ENCODE measurements at places on chromosomes 11 and 22. TPM values are rescaled to one million over a fixed set of nuclear protein-coding genes. Genes with fewer than 3 reads are reported as not detected.

GRCh38 chr11:112339566-112339965 is 78.9 kb upstream of the PLET1 start:
- H3K27ac ChIP-seq: no peak overlapping the region
- no peak for DNase-seq
- H3K4me1 ChIP-seq: no peaks in the 10 kb centered on the region
- H3K4me3 ChIP-seq: no peak overlapping the region
- no peaks in the 10 kb centered on the region for H3K36me3 ChIP-seq

The CCDC89 gene
- 9.2 TPM for total RNA-seq

- H3K27me3 ChIP-seq: no peaks in the 10 kb centered on the region
- H3K4me3 ChIP-seq: no peak overlapping the region
- H3K27ac ChIP-seq: peak overlapping the region; percentile 32
- no peak for DNase-seq
These were observed 113.4 kb upstream of the CRYBB3 start for GRCh38 chr22:25085930-25086901.

DNA sequence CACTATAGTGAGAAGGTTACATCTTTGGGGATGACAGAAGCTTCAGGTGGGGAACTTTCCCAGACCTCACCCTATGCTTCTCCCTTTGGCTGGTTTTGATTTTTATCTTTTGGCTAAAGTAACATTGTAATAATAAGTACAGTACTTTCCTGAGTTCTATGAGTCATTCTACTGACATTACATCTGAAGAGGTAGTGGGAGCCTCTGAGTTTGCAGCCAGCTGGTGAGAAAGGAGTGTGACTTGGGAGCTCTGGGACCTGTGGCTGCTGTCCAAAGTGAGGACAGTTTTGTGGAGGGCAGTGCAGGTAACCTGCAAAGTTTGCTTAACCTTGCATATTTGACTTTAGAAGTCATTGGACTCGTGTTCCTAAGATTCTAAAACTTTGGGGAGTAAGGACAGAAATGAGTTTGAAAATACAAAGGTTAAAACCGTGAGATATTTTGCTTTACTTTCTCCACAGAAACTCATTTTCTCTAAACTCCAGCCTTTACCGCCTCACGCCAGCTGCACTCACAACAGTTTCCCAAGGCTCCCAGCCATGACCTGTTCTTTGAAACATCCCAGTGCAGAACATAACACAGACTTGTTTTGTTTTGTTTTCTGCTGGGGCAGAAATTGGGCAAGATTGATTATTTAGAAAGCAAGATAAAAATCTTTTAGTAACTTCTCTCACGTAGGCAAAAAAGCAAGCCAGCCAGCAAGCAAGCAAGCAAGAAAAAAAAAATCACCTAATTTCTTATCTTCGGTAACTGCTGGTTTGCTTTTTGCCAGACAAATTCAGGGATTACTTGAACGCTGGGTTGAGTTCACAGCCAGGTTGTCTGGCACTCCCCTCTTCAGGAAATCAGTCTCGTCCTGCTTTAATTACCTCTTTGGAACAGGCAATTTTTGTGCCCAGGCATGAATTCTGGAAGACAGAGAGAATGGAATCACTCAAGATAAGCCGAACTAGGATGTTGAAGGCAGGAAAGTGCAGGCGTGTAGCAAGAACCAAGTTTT is 478.3 kb upstream of the ISX start:
- DNase-seq: no peak
- H3K4me3 ChIP-seq: no peak overlapping the region
- H3K27ac ChIP-seq: no peak overlapping the region
- no peaks in the 10 kb centered on the region for H3K4me1 ChIP-seq

The RASSF10 gene
- 3.9 TPM for total RNA-seq

DNA sequence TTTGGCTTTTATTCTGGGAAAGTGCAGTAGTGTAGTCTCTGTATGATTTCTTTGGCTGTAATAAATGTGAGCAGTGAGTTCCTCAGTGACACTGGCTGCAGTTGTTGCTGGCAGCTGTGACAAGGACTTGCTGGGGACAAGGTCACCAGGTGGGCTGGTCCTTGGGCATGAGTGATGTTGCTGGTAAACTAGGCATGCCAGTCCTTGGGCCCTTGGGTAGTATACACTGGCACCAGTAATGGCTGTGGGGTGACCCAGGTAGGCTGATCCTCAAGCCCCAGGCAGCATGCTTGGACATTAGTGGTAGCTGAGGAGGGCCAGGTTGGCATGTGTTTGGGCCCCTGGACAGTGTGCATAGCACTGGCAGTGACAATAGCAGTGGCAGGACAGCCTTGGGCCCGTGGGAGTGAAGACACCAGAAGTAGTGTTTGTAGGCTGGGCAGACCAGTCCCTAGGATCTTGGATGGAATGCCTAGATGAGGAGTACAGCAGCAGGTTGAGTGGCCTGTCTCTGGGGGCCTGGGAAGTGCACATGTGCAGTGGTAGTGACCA is 164.3 kb downstream of the GUCY1A2 start:
- no peak overlapping the region for H3K4me3 ChIP-seq
- H3K27me3 ChIP-seq: no peaks in the 10 kb centered on the region
- H3K4me1 ChIP-seq: no peaks in the 10 kb centered on the region
- no peak overlapping the region for H3K27ac ChIP-seq

The NLRP6 gene
- total RNA-seq: 687 TPM

- DNase-seq: no peak
- no peaks in the 10 kb centered on the region for H3K4me1 ChIP-seq
- H3K27me3 ChIP-seq: no peaks in the 10 kb centered on the region
- H3K4me3 ChIP-seq: no peak overlapping the region
- no peaks in the 10 kb centered on the region for H3K36me3 ChIP-seq
- H3K27ac ChIP-seq: no peak overlapping the region
These were observed 46.9 kb downstream of the PHF21B start for GRCh38 chr22:44962741-44963454.

GRCh38 chr22:29014773-29015172 is 46.9 kb downstream of the C22orf31 start:
- no peaks in the 10 kb centered on the region for H3K36me3 ChIP-seq
- DNase-seq: no peak
- no peak overlapping the region for H3K27ac ChIP-seq
- no peaks in the 10 kb centered on the region for H3K27me3 ChIP-seq

DNA sequence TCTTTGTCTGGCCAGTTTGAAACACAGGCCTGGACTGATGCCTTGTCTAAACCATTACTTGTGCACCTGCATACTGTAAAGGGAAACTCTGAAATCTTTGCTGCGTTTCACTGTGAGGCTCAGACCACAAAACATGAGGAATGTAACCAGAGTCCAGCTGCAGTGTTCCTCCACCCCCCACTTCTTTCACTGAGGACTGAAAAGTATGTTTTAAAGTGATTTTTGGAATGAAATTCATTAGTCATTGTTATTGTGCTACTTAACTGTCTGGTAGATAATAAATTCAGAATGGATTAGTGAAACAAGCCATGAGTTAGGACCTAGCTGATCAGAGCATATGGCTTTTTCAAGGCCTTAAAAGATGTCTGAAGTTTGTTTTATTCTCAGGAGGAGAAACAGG is 181.2 kb downstream of the WNT11 start:
- no peak overlapping the region for H3K4me3 ChIP-seq
- H3K4me1 ChIP-seq: no peaks in the 10 kb centered on the region
- DNase-seq: no peak
- no peaks in the 10 kb centered on the region for H3K36me3 ChIP-seq

DNA sequence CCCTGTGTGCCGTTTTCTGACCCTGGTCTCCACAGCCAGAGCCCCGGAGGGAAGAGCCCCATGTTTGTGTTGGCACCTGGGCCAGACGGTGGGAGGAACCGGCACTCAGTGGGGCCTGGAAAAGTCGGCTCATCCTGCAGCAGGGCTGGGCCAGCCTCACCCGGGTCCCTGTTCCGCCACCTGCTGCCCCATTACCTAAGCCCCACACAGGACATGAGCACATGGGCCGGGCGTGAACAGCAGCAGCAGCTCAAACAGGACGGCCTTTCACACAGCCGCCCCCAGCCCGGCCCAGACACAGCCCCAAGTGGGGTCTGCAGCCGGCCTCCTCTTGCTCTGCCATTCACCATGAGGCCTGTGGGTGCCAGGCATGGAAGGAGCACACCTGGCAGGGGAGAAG is 302.4 kb downstream of the MN1 start:
- no peak overlapping the region for H3K4me3 ChIP-seq
- no peak overlapping the region for H3K27ac ChIP-seq
- no peak for DNase-seq
- no peaks in the 10 kb centered on the region for H3K27me3 ChIP-seq
- no peaks in the 10 kb centered on the region for H3K36me3 ChIP-seq

The CSF2RB gene
- 6.4 TPM for total RNA-seq

GRCh38 chr11:78432058-78432515 is 14.5 kb upstream of the GAB2 start:
- no peak overlapping the region for H3K4me3 ChIP-seq
- no peak for DNase-seq
- H3K27ac ChIP-seq: no peak overlapping the region
- no peaks in the 10 kb centered on the region for H3K4me1 ChIP-seq
- no peaks in the 10 kb centered on the region for H3K27me3 ChIP-seq

The RAB36 gene
- 2.5 TPM for total RNA-seq

GRCh38 chr22:45344334-45344733 is 34.6 kb downstream of the FAM118A start:
- H3K27ac ChIP-seq: no peak overlapping the region
- H3K4me3 ChIP-seq: no peak overlapping the region
- no peaks in the 10 kb centered on the region for H3K36me3 ChIP-seq

The ZDHHC8 gene
- 27.5 TPM for total RNA-seq

GRCh38 chr11:86502137-86502642 is 127.5 kb downstream of the CCDC81 start:
- no peaks in the 10 kb centered on the region for H3K36me3 ChIP-seq
- no peaks in the 10 kb centered on the region for H3K27me3 ChIP-seq
- no peak overlapping the region for H3K27ac ChIP-seq
- H3K4me3 ChIP-seq: no peak overlapping the region

- no peak overlapping the region for H3K27ac ChIP-seq
- H3K27me3 ChIP-seq: no peaks in the 10 kb centered on the region
- H3K4me1 ChIP-seq: peaks cover 15% of the 10 kb centered on the region
- no peaks in the 10 kb centered on the region for H3K36me3 ChIP-seq
- no peak overlapping the region for H3K4me3 ChIP-seq
These were observed 74.3 kb downstream of the SCN3B start for GRCh38 chr11:123580137-123580536.

DNA sequence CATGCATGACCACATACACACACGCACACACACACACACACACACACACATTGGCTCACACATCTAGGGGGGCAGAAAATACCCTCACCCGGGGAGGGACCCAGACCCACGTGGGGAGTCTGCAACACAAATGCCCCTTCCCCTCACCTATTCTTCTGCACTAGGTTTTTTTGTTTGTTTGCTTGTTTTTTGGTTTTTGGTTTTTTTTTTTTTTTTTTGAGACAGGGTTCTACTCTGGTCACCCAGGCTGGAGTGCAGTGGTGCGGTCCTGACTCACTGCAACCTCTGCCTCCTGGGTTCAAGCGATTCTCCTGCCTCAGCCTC is 28.4 kb downstream of the WEE1 start:
- peaks cover 12% of the 10 kb centered on the region for H3K4me1 ChIP-seq
- DNase-seq: peak; percentile 50

- DNase-seq: no peak
- no peak overlapping the region for H3K4me3 ChIP-seq
- no peaks in the 10 kb centered on the region for H3K36me3 ChIP-seq
These were observed 31.3 kb downstream of the RSF1 start for GRCh38 chr11:77789061-77789730.

The SLC22A6 gene
- not detected for total RNA-seq

The MB gene
- total RNA-seq: 5.6 TPM

The KRTAP5-9 gene
- not detected for total RNA-seq

DNA sequence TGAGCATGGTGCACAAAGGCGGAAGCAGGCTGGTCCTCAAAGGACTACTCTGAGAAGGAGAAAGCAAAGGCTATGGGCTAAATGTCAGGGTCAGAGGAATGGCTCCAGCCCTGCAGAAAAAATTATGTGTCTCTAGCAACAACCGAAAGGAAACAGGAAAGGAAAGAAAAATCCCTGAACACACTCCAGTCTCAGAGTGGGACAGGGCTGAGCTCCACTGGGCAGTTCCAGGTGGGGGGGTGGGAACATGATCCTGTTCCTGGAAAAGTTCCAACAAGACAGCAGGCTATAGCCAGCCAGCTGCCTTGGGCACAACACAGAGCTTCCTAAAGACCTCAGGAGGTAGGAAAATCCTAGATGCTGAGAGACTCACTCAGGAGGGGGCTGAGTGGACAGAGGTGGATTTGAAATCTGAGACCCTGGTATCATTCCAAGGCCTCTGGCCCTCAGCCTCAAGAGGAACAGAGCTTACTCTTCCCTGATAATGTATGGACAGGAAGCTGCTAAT is 1088.2 kb downstream of the TBC1D22A start:
- H3K4me3 ChIP-seq: no peak overlapping the region
- no peaks in the 10 kb centered on the region for H3K27me3 ChIP-seq
- H3K27ac ChIP-seq: no peak overlapping the region

- no peak overlapping the region for H3K4me3 ChIP-seq
- no peak for DNase-seq
- H3K27ac ChIP-seq: no peak overlapping the region
- no peaks in the 10 kb centered on the region for H3K36me3 ChIP-seq
- peaks cover 5% of the 10 kb centered on the region for H3K4me1 ChIP-seq
These were observed 329.7 kb downstream of the TBC1D22A start for GRCh38 chr22:47091921-47092700.

DNA sequence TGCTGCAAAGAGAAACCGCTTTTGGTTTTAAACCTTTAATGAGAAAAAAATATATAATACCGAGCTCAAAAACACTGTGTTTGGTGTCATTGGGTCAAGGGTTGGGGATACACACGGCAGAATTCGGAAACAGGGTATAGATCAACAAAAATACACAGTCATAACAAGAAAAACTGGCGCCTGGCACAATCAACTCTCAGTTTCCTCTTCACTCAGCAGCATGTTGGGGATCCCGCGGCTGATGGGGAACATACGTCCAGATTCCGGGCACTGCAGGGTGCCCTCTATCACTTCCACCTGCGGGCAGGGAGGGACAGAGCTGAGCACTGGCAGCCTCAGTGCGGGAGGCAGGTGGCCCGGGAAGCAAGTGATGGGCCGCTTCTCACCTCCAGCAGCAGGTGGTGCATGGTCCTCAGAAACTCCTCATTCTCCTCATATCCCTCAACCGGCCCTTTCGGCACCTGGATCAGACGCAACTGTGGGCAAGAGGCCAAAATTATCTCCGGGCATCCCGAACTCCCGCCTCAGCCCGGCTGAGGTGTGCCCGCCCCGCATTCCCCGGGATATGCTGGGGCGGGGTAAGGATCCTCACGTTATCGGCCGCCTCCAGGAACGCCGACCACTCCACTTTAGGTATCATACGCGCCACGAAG is 561 bp downstream of the TRMT112 start:
- peak overlapping the region; percentile 95 for H3K27ac ChIP-seq
- H3K27me3 ChIP-seq: no peaks in the 10 kb centered on the region
- H3K4me3 ChIP-seq: peak overlapping the region; percentile 81
- peaks cover 5% of the 10 kb centered on the region for H3K4me1 ChIP-seq
- DNase-seq: peak; percentile 77

- H3K27me3 ChIP-seq: no peaks in the 10 kb centered on the region
- DNase-seq: no peak
- no peak overlapping the region for H3K27ac ChIP-seq
- H3K4me1 ChIP-seq: peaks cover 3% of the 10 kb centered on the region
These were observed 1.7 kb downstream of the CCDC87 start for GRCh38 chr11:66591175-66591574.

GRCh38 chr11:57568330-57568766 is 876 bp upstream of the UBE2L6 start:
- H3K4me3 ChIP-seq: peak overlapping the region; percentile 65
- DNase-seq: no peak
- no peaks in the 10 kb centered on the region for H3K36me3 ChIP-seq
- peak overlapping the region; percentile 95 for H3K27ac ChIP-seq
- H3K27me3 ChIP-seq: no peaks in the 10 kb centered on the region

GRCh38 chr11:72600557-72600956 is 73.7 kb downstream of the PDE2A start:
- no peaks in the 10 kb centered on the region for H3K27me3 ChIP-seq
- H3K36me3 ChIP-seq: no peaks in the 10 kb centered on the region
- DNase-seq: no peak
- H3K4me1 ChIP-seq: no peaks in the 10 kb centered on the region
- no peak overlapping the region for H3K4me3 ChIP-seq
- no peak overlapping the region for H3K27ac ChIP-seq

All from Peyer's patch (tissue), 4 donors.